Kidney tubule cell (primary cell): ENCODE measurements at places on chromosomes 4 and X.
A peak's percentile ranks its signal among the peaks of the same experiment; 100 is the strongest.

GRCh38 chrX:42746606-42747005 is 31.4 kb downstream of the PPP1R2C start:
- DNase-seq = no peak

DNA sequence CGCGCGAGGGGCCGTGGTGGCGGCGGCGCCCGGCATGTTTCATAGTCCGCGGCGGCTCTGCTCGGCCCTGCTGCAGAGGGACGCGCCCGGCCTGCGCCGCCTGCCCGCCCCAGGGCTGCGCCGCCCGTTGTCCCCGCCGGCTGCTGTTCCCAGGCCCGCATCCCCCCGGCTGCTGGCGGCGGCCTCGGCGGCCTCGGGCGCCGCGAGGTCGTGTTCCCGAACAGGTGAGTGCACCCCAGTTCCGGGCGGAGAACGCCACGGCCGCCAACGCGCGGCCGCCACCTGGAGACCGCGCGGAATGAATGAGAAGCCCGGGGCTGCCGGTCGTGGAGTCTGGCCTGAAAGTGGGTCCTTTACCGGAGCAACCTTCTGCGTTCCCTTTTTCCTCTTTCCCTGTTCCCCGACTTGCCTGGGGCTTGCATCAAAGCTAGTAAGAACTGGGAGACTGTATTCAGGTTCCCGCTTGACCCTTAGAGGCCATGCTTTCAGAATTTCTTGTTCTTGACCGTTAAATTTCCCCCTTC is 429 bp downstream of the NOCT start:
- peak; percentile 44 for DNase-seq

GRCh38 chrX:124127496-124127895 is 166.0 kb downstream of the STAG2 start:
- DNase-seq = no peak

DNA sequence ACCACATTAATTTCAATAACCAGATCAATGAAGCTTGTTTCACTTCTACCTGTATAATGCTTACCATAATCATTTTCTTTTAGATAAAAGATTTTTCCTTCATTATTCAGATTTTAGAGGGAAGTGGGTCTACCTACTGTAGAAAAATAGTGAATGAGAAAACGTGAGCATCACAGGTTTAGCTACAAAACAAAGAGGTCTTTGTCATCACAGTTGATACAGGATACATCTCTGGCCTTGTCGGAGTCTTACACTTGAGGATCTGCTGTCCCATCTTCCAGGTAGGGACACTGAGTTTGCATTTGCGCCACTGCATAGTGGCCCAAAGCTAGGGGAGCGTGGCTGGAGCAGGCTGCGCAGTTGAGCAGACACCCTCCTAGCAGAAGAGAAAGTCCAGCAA is 710 bp downstream of the CLDN24 start:
- no peak for DNase-seq

DNA sequence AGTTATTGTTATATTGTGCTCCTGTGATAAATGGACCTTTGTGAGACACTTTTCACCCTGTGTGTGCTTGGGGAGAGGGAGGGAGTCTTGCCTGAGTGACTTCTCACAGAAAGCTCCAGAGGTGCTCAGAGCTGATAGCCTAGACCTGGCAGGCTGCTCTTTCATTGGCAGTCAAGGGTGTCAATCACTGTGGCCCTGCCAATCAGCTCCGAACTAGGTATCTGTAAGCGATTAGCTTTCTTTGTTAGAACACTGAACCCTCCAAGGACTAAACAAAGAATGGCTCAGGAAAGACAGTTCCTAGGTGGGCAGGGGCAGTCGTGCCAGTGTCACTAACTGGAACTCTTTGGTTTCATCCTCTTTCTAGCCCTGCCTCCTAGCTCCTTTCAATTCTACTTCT is 2.7 kb upstream of the NALF2 start:
- peak; percentile 52 for DNase-seq

DNA sequence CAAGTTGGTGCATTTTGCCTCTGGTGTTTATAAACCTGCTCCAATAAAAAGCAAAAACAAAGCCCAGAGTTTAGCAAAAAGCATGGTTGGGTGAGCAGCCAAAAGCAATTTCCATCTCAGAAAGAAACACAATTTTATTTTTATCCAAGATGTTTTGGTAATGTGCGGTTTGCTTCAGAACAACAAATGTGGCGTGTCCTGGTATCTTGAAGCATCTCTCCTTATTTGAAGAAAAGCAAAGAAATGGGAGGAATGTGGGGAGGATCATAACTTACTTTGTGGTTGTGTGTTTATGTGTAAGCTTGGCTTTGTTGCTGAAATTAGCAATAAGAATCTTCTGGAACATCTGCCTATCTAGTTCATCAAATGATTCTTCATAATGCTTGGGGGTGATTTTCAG is 88.3 kb upstream of the DDX3X start:
- no peak for DNase-seq

DNA sequence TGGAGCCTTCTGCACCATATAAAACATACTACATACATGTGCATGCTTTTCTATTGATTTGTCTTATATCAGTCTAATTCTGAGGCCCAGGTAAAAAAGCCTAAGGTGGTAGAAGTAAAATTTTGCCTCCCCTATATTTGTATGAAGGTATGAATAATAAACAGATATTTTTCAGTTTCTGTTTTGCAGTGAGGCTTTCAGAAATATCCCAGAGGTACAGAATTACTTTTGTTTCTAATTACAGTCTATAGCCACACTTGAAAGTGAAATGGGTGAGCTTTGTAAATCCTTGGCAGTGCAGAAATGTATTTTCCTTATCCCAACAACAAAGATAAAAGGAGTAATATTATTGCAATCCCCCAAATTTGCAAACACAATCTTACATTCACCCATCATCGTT is 59.5 kb downstream of the DDX60 start:
- no peak for DNase-seq

DNA sequence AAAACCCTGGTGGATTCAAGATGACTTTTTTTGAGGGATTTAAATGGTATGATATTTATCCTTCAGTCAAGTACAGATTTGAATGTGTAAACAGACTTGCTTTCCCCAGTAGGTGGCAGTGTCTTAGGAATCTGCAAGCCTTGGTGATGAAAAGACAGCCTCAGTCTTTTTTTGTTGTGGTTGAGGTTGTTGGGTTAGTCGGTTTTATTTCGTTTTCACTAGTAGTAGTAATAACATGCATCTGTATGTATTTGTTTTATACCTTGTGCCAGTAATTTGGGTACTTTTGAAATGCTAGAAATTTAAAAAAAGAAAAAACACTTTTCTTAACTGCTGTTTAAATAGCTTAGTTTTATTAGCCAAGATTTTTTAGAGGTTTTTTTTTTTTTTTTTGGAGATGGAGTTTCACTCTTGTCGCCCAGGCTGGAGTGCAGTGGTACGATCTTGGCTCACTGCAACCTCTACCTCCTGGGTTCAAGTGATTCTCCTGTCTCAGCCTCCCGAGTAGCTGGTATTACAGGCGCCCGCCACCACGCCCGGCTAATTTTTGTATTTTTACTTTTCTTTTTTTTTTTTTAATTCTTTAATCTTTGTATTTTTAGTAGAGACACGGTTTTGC is 39.2 kb downstream of the COPS4 start:
- DNase-seq = peak; percentile 72

DNA sequence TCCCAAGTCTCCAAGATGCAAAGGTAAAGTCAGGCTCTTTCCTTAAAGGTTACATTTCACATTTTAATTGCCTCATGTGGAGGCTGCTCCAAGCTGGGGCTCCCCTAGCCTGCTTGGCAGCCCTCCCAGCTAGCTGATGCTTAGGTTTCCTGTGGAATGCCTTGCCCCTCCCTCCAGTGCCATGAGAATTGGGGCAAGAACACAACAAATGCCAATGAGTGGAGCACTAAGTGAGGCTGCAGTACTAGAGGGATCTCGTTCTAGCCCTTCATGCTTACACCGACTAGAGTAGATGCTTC is 597.7 kb downstream of the MID1IP1 start:
- DNase-seq = no peak

GRCh38 chrX:138885886-138886285 is 174.4 kb upstream of the FGF13 start:
- DNase-seq = peak; percentile 28

DNA sequence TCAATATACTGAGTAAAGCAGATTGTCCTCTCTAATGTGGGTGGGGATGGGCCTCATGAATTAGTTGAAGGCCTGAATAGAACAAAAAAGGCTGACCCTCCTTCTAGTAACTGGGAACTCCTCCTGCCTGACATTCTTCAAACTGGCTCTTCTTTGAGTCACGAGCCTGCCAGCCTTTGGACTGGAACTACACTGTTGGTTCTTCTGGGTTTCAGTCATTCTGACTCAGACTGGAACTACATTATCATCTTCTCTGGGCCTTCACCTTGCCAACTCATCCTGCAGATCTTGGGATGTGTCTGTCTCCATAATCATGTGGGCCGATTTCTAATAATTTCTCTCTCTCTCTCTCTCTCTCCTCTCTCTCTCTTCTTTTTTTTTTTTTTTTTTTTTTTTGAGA is 26.9 kb upstream of the CT47C1 start:
- DNase-seq = peak; percentile 32

DNA sequence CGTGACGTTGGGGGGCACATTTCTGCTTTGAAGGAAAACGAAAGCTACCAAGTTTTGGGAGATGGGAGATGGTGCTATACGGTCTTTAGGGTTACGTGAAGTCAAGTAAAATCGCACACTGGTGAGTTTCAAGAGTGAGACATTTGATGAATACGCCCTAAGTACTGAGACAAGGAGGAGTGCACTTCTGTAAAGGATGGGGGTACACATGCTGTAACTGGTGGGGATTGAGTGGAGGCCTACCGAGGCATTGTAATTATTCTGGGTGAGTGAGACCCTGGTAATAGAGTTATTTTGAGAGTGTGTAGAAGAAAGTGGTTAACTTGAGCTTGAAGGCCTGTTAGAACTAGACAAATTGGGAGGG is 536 bp downstream of the SH3BGRL start:
- peak; percentile 5 for DNase-seq

GRCh38 chr4:8297141-8297601 is 27.6 kb downstream of the HTRA3 start:
- no peak for DNase-seq

- peak; percentile 23 for DNase-seq
These were observed 1.9 kb downstream of the RAB9A start for GRCh38 chrX:13690836-13691235.
